HFF-Myc (cell line): ENCODE measurements at places on chromosomes 1 and 21.

- no peak for DNase-seq
These were observed 37.1 kb downstream of the TENT5C start for GRCh38 chr1:117642963-117643362.

DNA sequence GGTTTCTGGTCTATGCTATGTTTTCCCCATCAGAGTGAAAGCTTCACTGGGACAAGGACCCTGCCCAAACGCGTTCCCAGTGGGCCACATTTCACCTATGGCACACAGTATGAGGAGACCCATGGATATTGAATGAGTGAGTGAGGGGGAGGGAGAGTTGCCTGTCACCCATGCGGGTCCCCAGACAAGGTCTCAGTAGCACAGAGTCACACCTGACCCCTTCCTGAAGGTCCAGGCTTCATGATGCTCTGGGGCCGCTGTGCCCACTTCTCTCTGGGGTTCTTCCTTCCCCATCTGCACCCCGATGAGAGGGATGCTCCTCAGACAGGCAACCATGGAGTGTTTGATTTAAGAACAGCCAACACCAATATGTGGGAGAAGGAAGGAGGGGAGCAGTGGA, 72.3 kb upstream of the CSF3R start:
- DNase-seq, result no peak

GRCh38 chr21:46122758-46123683, 25.1 kb downstream of the COL6A2 start:
- DNase-seq, result no peak

DNA sequence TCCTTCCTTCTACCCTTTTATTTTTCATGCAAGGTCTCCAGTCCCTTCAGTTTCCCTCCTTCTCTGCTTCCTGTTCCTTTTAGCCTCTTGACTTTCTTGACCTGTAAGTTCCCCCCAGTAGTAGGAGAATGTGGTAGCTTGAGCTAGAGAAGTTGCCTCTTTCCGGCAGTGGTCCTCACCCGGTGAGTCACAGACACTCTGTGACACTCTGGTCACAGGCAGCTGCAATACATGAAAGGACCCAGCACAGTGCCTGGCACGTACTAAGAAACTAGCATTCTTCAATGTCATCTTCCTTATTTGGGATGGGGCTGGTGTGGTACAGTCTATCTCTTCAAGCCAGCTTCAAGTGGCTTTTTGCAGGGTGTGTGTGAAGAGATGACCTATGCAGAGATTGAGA, 16.0 kb downstream of the PFKFB2 start:
- DNase-seq, result no peak

DNA sequence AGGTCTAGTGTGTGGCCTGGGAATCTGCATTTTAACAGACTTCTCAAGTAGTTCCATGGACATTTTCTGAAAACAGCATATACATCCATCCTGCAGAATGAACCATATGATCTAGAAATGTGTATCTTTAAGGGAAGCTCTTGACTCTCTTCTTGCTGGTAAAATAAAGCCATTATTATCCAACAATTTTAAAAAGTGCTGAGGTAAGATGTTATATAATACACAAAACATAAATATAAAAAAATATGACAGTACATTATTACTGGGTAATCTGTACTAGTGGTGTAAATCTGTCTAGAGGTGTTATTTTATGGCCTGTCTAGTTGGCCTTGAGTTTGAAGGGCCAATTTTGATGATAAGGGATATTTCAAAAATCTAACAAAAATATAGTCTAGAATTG, 201.2 kb downstream of the HMCN1 start:
- DNase-seq, result no peak
